Stimulated activated CD4-positive, alpha-beta T cell treated with anti-CD3 and anti-CD28 coated beads, Interleukin-15, amount 100 ng/mL, for 1 hour (primary cell): ENCODE measurements at places on chromosomes 1 and 21.
A peak's percentile ranks its signal among the peaks of the same experiment; 100 is the strongest.

DNA sequence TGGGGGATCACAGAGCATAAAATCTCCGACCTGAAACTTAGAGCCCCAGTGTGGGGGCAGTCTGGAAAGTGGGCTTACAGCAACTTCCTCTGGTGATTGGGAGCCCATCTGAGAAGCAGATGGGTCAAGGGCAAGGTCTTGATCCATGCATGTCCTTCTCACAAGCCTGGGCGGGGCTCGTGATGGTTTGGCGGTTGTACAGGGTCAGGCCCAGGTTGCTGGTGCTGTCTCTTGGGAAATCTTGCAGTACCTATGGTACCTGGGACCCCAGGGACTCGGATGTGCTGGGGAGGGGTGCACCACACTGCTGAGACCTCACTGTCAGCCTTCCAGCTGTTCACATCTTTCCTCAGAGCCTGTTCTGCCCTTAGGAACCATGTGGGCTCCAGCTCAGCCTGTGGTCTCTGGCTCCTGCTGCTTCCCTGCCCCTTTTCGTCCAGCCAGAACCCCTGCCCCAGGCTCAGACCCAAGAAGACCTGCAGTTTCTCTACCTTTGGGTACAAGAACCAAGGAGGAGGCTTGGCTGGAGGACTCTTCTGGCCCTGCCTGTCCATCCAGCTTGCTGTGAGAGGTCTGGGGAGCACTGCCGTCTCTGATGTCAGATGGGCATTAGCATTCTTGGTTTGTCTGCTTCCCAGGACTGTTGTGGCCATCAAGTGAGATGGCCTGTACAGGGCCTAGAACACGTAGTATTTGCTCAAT lies 24.5 kb downstream of the WNT4 start:
- DNase-seq, result no peak

- no peak for DNase-seq
Measured at GRCh38 chr1:195789321-195789720, 818.9 kb downstream of the KCNT2 start.

- no peak for DNase-seq
Measured at GRCh38 chr1:175278734-175279116, 86.1 kb upstream of the KIAA0040 start.

GRCh38 chr1:157734321-157734720 lies 33.8 kb upstream of the FCRL3 start:
- DNase-seq, result no peak

- no peak for DNase-seq
Measured at GRCh38 chr1:227733751-227734545, 1.2 kb downstream of the JMJD4 start.

DNA sequence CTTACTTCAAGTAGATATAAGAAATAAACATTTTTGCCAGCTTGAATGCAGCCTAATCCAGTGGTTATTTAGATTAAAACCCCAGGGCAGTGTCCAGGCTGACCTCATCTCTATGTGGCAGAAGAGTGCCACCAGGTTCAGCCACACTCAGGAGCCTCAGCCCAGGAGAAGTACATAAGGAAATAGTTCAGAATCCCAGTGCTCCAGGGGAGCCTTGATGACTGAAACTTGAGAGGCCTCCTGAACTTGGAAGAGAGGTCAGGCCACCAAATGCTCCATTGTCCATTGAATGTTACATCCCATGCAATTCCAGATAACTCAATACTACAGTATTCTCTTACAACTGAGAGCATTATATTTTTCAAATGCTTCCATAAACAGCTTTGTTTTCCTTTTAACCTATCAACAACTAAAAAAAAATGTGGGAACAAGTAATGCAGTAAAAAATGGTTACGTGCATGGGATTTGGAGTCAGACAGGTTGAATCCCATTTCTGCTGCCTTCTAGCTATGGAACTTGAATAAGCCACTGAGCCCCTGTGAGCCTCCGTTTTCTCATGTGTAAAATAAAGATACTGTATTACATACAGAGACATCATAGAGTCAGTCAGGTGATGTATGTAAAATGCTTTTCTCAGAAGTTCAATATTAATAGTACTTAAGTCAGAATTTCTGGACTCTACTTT lies 248.0 kb downstream of the PLPP3 start:
- DNase-seq, result no peak

DNA sequence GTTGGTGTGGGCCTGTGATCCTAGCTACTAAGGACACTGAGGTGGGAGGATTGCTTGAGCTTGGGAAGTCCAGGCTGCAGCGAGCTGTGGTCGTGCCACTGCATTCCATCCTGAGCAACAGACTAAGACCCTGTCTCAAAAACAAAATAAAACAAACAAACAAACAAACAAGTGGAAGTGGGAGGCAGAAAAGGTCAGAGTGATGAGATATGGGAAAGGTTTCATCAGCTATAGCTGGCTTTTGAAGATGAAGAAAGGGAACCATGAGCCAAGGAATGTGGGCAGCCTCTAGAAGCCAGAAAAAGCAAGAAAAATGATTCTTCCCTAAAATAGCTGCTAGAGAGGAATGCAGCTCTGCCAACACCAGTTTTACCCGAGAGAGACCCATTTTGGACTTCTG lies 10.6 kb upstream of the NUCKS1 start:
- DNase-seq, result no peak

GRCh38 chr1:234476172-234476571 lies 2.8 kb downstream of the TARBP1 start:
- DNase-seq, result no peak

DNA sequence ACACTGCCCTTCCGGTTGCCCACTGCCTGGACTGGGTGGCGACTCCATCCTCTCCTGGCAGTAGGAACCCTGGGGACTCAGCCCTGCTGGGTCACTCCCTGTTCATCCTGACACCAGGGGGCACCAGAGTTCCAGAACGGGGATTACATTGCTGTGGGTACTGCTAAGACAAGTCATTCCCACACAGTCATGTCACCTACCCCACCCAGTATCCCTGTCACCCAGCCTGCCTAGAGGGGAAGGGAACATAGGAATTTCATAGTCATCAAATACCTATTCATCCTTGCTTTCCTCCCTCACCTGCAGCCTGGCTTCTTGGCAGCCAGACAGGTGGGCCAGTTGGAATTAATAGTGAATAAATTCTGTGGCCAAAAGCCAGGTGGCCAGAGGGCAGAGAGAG lies 9.8 kb upstream of the SFN start:
- peak; percentile 64 for DNase-seq

GRCh38 chr21:43825936-43826622 lies 36.7 kb downstream of the RRP1 start:
- no peak for DNase-seq

GRCh38 chr1:210598135-210598652 lies 269.5 kb downstream of the HHAT start:
- DNase-seq, result no peak

GRCh38 chr1:36883315-36883949 lies 150.9 kb downstream of the GRIK3 start:
- no peak for DNase-seq

- DNase-seq, result no peak
Measured at GRCh38 chr1:173193639-173194038, 13.5 kb downstream of the TNFSF4 start.

- DNase-seq, result no peak
Measured at GRCh38 chr21:34128674-34129038, 55.3 kb downstream of the MRPS6 start.

DNA sequence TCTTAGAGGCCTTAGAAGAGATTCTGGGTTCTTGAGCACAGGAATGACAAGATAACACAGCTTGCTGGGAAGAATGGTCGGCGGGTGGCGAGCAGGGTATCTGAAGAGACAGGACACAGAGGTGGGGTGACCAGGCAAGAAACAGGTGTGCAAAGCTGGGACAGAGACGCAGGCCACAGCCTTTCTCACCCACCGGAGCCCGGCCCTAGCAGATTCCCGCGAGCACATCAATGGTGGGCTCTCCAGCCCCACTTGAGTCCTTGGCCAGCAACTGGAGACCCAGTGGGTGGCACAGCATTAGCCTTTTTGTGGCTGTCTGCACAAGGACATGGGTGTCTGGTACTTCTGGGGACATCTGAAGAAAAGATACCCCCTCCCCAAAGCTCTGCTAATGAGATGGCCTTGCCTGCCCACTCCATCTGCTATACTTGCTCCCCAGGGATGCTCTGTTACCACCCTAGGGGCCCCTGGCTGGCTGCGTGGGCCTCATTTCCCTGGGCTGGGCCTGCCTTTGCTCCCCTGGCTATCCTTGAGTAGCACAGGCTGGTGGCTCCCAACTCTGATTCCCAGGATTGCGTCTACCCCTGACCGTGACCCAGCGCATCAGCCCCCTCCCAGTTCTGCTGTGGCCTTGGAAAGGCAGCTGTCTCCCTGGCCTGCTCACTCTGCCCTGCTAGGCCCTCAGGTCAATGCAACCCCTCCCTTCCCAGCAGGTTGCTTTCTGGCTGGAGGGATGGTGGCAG lies 127.2 kb upstream of the ADAR start:
- no peak for DNase-seq

- no peak for DNase-seq
Measured at GRCh38 chr1:65414538-65414937, 5.9 kb upstream of the LEPR start.

DNA sequence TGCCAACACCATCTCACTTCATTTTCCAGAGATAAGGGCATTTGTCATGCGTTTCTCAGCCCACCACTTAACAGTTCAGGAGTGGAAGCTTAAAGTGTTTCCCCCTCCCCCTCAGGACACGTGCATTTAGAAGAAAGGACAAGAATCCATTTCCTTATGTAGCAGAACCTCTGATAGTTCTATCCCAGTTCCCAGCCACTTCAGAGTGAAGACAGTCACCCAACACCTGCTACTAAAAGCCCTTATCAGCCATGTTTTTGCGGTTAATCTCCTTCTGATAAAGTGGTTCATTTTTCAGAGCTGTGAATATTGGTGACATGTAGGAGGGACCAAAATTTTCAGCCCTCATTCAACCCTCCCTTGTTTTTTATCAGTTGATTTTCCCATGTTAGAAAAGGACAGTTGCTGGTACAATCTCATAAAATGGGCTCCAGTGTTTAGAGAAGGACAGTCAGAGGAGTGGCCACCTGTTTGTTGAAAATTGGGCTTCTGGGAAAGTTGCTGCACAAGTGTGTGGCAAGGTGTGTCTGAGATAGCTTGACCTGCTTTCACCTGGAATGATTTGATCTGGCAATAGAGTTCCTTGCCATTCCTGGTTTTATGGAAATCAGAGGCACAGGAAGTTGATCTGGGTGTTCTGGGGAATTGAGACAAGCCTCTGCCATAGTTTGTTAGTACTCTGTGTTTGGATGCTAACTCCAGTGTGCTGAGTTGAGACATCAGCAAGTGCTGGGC lies 114.0 kb downstream of the PPP1R12B start:
- no peak for DNase-seq

DNA sequence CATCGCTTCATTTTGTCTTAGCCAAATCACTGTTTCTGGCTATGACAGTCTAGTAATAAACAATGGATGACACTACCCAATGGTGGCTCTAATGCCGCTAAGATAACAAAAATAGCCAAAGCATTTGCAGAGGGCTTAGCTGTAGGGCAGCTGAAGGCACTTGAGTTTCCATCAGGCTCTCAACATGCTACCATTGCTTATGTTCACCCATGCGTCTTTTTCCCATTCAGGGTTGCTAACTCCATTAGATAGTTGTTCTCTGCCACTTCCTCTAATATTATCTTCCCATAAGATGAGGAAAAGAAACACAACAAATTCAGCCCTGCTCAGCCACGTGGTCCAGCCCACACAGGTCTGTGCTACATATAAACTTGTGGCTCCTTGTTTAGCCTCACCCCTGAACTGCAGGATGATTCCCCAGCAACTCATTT lies 159.6 kb downstream of the TOMM20 start:
- DNase-seq, result no peak

DNA sequence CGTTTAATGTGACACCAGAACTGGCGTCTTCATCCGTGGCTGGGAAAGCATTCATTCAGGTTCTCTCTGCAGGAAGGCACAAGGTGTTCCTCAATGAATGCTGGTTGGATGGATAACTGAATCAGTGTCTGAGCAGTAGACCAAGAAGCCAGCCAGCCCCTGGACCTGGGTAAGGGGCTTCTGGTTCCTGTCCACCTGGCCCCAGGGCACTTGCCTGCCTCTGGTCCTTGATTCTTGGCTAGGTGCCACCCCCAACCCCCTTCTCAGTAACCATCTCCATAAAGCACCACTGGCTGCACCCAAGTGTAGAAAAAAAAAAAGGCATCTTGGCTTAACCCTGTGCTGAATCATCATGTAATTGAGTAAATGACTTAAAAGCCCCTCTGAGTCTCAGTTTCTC lies 59.1 kb downstream of the KCND3 start:
- no peak for DNase-seq

DNA sequence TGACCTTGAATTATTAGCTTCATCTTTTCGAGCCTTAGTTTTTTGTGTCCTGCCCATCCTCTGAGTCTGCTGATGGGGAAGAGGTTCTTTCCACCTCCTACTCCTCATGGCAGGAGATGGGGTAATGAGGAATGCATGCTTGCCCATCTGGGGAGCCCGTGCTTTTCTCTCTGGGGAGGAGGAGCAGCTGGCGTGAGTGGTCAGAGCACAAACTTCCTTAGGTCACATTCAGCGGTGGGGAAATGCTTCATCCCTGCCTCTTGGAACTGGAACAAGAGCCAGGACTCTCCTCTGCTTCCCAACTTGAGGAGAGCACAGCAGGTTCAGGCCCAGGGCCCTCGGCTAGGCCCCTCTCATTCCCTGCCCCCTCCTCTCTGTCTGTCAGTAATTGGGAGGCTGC lies 155.0 kb downstream of the PCNX2 start:
- no peak for DNase-seq

- DNase-seq, result no peak
Measured at GRCh38 chr1:16971341-16972188, 8.9 kb downstream of the MFAP2 start.

DNA sequence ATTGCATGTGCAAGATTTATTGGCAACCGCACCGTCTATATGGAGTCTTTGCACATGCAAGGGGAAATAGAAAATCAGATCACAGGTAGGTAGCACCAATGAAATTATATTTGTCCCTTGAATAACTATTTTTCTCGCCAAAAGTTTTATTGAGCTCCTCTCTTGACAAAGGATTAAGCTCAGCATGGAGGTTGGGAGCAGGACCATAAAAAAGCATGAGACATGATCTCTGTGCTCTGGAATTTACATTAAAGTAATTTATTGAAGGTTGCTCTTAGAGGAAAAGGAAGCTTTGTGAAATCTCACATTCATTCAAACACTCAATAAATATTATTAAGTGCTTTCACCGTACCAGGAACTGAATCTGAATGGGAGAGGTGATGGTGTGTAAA lies 66.0 kb upstream of the UBE2U start:
- no peak for DNase-seq

DNA sequence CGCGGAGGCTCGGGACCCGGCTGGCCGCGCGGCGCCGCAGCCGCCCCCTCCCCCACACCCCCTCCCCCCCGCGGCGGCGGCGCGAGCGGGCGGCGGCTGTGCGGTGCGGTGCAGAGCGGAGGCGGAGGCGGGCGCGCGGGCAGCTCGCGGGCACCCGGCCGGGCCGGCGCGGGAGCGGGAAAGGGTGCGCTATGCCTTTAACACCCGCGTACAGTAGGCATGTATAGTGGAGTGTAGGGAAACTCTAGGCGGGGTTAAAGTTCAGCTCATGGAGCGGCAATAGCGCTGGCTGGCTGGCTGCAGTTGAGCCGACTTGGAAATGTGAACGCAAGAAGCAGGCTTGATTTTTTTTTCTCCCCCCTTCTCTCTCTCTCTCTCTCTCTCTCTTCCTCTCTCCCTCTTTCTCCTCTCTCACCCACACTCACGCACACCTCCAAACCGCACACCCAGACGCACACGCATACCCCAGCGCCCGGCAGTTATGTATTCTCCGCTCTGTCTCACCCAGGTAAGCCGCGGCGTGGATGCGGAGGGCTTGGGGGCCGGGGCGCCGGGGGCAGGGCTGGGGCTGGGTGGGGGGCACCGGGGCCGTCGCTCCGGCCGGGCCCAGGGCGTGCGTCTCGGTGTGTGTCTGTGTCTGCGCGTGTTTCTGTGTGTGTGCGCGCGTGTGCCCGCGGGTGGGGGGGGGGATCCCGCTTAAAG lies at the start of gene NFIA:
NFIA (plus strand) TSS at position 251 of the 702 bp plus-strand sequence.
- DNase-seq, result no peak
